ENCODE measurements at places on chromosomes 6 and 20.
A peak's percentile ranks its signal among the peaks of the same experiment; 100 is the strongest.

DNA sequence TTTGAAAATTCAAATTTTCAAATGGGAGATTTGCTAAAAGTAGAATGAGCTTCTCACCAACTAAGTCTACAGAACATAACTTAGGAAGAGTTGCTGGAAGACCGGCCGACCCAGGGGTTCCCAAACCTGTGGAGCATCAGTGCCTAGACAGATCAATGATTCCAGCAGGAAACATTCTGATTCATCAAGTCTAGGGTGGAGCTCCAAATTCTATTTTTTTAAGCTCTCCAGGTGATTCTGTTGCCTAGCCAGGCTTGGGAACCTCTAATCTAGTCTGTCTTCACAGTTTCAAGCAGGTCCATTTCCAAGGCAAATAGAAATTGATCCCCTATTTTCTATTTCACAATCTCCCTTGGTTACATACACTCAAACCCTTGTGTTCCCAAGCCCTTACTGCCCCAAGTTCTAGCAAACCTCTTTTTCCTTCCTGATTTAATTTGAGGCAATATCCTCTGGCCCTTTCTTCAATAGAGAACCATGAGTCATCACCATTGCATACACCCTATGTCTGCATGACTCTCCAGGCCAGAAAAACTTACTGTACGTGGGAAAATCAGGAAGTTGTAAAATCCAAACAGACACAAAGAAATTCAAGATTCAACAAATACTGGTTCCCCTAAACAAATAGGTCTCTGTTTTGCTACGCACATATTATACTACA, 8.9 kb downstream of the ATXN1 start:
- DNase-seq: peak; percentile 92

- DNase-seq: no peak
These were observed 215.0 kb upstream of the SGK1 start for GRCh38 chr6:134532694-134533624.

GRCh38 chr6:19354181-19354580, 483.0 kb upstream of the ID4 start:
- no peak for DNase-seq

GRCh38 chr20:44129911-44130718, 56.9 kb downstream of the JPH2 start:
- peak; percentile 46 for DNase-seq

- DNase-seq: peak; percentile 85
These were observed 814 bp upstream of the HSP90AB1 start for GRCh38 chr6:44245912-44246662.

- DNase-seq: peak; percentile 84
These were observed 695 bp downstream of the ARHGAP18 start for GRCh38 chr6:129709196-129709768.

DNA sequence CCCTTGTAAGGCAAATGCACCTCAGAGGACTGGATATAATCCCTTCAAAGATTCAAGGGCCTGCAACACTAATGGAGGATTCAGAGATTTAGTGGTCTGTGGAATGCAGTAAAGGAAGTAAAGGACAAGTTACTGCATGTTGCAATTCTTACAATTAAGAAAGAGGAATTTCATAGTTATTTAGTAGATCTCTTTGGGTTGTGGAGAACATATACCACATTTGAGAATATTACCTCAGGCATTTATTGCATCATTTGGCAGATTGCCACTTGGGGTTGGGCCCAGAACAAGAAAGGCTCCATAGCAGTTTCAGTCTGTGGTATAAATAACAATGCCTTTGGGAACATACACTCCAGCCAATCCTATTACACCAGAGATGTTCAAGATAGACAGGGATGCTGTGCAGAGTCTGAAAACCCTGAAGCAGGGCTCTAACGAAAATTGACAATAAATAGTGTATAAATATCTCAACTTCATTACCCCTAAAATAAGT, 20.9 kb upstream of the EPM2A start:
- peak; percentile 97 for DNase-seq

GRCh38 chr6:52834481-52834880, 6.1 kb downstream of the GSTA5 start:
- DNase-seq: peak; percentile 70

GRCh38 chr6:127971386-127971785, 70.5 kb upstream of the THEMIS start:
- DNase-seq: no peak

- DNase-seq: peak; percentile 71
These were observed 72.1 kb downstream of the RSPO3 start for GRCh38 chr6:127190552-127190951.

DNA sequence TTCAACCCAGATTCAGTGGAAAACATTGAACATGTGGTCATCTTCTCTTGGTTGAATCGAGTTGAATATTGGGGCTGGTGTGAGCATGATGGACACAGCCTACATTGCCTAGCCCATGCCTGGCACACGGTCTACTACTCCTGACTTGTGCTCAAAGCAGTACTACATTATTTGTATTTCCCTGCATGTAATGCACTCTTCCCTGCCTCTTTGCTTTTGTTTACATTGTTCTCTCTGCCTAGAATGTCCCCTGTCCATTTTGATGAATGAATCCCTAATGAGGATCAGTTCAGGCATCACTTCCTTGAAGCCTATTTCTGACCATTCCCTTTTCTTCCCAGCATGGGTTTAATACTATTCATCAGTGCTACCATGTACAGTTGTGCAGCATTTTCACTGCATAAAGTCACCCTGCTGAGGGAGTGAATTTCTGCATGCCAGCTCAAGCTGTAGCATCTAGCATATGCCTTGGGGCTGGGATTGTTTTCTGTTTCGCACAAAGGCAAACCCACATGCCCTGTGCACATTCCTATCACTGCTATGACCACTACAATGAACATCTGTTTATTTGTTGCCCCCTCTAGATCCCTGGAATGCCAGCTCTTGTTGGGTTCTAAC, 75.3 kb upstream of the CCN6 start:
- DNase-seq: peak; percentile 64

GRCh38 chr6:40912158-40912946, 126.7 kb downstream of the UNC5CL start:
- DNase-seq: peak; percentile 21

DNA sequence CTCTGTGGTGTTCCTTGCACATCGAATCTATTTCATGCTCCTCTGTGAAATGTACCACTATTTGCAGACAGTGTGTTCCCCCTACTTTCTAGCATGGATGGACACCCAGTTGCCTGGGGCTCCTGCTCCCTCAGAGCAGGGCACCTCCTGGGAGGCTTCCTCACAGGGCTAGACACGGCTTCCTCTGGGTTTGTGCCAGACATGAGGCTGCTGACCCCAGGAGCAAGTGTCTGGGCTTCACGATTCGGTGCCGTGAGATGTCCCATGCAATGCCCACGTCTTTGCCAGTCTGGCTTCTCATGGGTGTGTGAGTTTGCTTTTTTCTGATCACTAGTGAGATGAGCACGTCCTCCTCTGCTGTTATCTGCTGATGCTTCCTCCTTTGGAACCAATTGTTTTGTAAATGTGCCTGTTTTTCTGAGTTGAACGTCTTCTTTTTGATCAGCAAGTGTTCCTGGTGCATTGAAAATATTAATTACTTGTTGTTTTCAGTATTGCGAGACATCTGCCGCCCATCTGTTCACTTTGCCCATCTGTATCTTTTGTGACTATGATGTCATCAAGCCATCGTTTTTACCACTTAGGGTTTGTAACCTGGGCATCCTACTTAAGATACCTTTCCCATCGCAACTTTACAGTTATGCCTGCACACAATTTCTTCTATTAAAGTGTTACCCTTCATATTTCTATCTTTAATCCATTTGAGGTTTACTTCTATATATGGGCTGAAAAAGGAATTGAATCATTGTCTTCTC, 92.0 kb downstream of the TTLL2 start:
- DNase-seq: no peak

DNA sequence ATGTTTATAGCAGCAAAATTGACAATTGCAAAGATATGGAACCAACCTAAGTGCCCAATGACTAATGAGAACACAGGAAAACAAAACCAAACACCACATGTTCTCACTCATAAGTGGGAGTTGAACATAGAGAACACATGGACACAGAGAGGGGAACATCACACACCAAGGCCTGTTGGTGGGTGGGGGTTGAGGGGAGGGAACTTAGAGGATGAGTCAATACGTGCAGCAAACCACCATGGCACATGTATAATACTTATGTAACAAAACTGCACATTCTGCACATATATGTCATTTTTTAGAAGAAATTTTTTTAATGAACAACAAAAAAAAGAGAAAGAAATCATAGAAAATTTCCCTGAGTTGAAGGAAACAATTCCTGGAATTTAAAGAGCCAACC, 3.9 kb downstream of the EPM2A start:
- DNase-seq: peak; percentile 38

DNA sequence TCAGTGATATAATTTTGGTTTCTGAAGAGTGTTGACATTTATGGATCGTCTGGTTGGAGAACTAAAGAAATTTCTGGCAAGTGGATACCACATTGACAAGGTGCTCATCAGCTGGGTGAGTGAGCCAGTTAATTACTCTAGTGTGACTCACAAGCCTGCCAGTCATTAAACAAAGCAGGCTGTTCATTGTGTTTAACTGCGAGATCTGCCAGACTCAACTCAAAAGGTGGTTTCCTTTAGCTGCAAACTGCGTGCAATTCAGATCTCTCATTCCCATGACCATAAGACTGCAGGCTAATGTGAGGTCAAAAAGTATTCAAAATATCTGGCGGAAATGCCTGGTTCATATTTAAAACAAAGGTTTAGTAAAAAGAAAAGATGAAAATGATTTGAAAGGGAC, 32.5 kb upstream of the IYD start:
- DNase-seq: peak; percentile 77

DNA sequence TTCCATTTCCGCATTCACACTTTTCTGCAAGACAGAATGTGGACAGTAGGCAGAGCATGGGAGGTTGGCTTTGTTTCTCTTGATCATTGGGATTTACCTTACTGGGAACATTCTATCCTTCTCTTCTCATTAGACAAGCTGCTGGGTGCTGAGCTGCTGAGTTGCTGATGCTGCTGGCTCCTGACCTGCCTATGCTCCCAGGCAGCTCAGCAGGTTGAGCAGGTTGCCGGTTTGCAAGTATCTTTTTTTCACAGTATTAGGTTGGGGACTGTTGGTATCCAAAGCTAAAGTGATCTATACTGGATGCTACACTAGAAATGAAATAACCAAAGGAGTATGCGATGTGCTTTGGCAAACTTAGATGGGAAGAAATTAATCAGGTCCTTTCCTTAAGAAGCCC, 23.7 kb upstream of the ADGRF4 start:
- no peak for DNase-seq

- no peak for DNase-seq
These were observed 140.8 kb downstream of the DTNBP1 start for GRCh38 chr6:15522026-15522425.

DNA sequence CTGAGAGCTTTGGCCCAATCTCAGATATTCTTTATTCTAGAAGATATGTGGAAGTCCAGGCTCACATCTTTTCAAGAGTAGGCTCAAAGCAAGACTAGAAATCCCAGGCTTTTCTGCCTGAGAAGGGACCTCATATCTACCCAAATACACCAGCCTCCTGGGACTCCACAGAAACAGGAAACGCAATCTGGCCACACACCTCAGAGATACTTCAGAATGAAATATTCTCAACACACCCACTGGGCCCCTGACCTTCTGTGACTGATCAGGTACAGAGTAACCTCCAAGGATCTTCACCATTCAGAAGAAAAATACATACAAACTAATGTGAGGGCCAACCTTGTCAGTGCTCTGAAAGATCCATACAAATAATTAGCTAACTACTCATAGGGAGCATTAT, 183.2 kb downstream of the HIVEP2 start:
- DNase-seq: no peak

DNA sequence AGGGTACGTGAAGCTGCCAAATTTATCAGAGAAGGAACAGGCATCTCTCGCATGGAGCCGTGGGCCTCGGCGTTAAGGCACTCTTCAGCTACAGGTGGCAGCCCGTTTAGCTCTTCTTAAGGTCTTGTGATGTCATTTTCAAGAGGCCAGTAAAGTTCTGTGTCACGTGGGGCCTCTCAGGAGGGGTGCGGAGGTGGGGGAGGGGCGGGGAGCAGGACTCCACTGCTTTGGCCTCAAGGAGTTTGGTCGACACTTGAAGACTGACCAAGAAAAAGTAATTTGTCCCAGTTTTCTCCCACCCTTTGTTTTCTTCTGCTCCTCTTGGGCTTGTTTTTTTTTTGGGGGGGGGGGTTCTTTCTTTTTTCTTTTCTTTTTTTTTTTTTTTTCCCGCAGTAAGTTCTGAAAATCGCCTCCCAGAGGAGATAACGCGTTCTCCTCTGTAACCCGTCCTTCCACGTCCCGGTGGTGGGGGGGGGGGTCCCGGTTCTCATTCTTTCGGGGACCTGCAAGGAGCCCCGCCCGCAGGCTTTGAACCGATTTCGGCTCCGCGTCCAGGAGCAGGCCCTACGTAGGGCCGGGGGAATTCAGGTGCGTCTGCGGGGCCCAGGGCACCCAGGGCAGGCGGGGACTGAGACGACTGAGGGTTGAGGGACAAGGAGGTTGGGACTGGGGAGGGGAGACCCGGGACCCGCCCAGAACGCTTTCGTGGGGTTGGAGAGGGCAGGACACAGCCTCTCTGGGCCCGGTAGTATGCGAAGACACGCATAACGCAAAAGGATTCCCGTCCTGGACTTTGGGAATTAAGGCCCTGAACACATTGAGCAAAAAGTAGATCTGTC, 26.0 kb downstream of the GPX6 start:
- DNase-seq: peak; percentile 67

DNA sequence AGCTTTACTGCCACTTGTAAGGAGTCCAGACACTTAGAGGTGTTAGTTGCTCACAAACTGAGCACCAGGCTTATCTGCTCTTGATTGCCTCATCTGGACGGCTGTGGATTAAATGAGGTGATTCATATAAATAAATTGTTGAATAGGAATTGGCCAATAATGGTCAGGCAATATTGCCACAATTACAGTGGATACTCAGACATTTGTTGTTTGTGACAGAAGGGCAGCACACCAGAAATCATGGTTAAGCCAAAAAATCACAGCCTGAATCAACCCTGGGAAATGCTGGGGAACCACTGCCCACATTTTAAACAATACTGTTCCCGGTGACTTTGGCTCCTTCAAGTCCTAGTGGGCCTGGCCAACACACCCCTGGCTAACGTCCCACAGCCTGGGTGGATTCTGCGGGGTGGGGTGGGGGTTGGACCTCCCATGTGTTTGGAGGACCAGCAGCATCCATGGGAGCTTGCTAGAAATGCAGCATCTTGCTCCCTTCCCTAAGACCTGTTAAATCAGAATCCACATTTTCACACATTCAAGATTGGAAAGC, 29.5 kb upstream of the SPDEF start:
- DNase-seq: peak; percentile 85

DNA sequence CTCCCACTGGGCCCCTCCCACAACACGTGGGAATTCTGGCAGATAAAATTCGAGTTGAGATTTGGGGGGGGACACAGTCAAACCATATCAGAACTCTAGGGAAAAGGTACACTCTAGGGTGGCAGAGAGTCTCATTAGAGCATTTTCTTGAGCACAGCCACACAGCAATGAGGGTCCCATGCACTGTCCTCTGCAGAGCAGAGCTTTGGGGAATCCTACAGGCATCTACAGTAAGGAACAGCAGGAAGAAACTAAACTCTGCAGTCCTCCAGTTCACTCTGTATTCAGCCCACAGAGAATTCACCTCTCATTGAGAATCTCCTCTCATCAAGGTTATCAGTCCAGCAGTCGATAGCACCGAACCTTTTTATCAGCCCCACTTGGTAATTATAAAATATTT, 438.6 kb upstream of the NOX3 start:
- no peak for DNase-seq

Measured in AG10803 (cell line).